ENCODE measurements at places on chromosomes 2 and 18.

DNA sequence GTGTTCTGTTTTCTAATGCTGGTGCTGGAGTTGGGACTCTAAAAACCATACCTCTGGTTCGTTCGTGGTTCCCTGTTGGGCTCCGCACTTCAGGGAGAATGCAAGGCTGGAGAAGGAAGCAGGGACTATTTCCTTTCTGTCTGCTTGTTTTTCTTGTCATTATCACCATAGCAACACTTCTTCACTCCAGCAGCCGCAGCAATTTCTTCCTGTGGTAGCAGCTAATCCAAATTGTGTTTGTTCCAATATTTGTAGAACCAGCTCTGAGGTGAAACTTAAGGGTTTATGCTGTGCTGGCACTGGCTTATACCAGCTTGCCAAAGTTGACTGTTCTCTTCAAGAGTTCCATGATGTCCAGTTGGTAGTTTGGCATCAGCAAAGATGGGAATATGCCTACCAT lies 301.4 kb upstream of the SYT4 start:
- DNase-seq: no peak

DNA sequence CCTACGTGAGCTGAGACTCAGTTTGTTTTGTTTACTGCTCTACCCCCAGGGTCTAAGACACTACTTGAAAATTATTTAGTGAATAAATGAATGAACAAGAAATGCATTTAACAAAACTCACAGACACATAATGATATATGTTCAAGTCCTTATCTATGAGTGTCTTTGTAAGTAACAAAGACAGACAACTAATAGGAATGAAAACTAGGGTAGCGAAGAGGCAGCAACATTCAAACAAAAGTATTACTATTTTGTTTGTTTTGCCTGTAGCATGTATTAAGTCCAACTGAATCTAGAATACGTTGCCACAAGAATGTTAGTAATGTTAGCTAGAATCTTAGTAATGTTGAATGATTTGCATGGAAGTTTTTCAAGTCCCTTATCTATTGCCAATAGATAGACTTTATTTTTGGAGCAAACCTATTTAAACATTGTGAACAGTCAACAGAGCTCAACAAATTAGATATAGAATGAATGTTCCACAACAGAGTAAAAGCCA lies 144.8 kb upstream of the VWC2L start:
- DNase-seq: no peak

DNA sequence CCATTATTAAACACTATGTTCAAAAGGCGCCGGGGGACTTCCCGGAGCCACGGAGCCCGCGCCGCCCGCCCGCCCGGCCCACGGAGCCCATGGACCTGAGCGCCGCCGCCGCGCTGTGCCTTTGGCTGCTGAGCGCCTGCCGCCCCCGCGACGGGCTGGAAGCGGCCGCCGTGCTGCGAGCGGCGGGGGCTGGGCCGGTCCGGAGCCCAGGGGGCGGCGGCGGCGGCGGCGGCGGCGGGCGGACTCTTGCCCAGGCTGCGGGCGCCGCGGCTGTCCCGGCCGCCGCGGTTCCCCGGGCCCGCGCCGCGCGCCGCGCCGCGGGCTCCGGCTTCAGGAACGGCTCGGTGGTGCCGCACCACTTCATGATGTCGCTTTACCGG lies 197 bp downstream of the GDF7 start:
- no peak for DNase-seq

GRCh38 chr2:216312441-216312840 lies 59.8 kb downstream of the MARCHF4 start:
- DNase-seq: no peak

DNA sequence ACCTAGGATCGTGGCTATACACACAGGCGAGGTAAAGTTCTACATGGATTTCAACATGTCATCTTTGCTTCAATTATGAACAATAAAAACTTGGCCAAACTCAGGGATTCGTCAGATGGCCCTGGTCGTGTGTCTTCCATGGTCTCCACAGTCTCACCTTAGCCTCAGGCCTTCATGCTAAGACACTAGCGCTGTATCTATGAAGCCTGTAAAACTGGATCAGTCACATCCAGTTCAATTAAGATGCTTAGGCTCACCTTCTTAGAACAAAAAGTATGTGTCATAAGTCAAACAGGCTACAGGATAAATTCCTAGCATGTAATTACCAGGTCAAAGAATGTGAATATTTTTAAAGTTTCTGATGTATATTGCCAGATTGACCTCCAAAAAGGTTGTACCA lies 113.7 kb upstream of the NRP2 start:
- no peak for DNase-seq

GRCh38 chr2:62938126-62938525 lies 112.5 kb upstream of the OTX1 start:
- DNase-seq: no peak

- no peak for DNase-seq
Observed at GRCh38 chr2:72423756-72424155, 276.1 kb upstream of the CYP26B1 start.

- DNase-seq: no peak
Observed at GRCh38 chr18:50151926-50152325, 43.0 kb downstream of the MYO5B start.

DNA sequence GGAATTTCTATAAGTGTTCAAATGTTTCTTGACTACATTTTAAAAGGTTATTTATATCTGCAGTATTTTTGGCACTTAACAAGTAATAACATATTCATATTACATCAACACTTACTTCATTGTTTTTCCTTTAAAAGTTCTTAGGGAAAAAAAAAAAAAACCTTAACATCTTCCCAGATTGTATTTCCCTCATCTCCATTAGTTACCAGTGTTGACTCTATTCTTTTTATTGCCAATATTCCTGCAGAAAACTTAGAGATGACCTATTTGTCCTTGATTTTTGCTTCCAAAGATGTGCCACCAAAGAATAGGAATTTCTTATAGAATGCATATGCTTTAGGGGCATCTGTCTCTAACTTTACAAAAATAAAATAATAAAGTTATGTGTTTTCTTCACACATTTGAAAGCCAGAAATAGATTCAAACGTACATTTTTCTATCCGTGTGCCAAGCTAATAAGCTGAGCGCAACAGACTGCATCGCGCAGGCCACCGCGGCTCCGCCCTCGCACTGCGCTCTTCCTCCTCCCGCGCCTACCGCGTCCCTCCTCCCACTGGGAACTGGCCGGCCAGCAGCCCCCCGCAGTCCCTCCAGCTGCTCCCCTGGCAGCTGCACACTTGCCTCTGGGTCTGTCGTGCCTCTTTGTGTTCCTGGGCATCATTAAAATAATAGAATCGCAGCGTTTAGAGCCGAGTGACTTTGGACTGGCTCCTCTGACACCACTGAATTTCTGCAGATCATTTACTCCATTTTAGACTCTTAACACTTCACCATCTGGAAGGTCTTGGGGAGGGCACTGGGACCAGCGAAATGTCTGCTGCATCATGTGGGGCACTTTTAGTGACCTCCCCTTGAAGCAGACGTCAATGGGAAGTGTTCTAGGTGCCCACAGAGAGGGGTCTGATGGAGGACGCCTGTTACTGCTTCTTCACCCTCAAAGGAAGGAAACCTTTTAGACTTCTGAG lies 21.2 kb upstream of the NAB1 start:
- no peak for DNase-seq

DNA sequence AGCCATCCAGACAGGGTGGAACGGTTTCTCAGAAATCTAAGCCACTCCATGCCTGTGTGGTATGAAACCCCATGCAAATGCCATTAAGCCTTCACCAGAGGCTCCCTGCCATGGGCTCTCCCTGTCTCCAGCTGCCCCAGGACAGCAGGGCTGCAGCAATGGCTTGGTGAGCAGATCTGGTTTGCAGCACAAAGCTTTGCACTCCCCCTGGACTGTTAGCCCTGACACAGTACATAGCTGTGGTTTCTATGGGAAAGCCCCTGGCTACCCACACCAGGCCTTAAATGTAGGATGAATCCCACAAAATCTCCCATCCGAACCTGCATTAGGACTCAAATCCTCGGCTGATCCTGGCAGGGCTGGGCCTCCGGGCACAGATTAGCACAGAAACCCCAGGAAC lies 291.6 kb downstream of the TNS1 start:
- no peak for DNase-seq

GRCh38 chr2:37343537-37344434 lies 644 bp upstream of the QPCT start:
- DNase-seq: no peak

DNA sequence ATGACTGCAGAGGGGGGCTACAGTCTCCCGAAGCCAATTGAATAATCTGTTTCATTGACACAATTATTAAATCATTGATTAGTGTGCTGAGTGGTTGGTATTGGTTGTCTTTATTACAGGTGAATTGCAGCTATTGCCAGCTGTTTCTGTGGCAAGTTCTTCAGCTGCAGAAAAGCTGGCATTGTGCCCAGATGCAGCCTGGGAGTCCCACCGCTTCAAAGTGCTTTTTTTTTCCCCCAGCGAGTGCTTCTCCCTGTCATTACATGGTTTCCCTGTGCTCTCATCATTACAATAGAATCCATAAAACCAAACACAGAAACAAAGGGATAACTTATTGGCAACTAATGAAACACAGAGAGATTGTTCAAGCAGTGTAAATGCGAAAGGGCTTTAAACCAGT lies 164.7 kb downstream of the GRB14 start:
- DNase-seq: peak; percentile 49

DNA sequence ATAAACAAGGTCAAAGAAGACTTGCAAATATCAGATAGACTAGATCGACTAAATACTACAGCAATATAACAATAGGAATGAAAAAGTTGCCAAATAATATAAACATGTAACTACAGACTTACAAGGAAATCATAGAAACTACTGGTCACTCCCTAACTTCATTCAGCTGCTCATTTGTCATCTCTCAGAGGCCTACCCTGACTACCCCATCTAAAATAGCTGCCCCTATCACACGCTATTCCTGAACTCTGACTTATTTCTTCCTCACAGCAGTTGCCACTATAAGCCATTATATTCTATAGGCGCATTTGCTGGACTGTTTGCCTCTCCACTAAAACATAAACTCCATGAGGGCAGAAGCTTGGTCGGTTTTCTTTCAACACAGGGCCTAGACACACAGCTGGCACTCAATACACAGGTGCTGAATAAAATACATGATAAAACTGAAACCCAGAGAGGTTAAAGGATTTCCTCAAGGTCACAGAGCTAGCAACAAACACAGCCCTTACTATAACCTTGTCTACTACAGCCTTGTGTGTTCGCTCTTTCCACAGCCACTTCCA lies 1.8 kb downstream of the STRN start:
- no peak for DNase-seq

DNA sequence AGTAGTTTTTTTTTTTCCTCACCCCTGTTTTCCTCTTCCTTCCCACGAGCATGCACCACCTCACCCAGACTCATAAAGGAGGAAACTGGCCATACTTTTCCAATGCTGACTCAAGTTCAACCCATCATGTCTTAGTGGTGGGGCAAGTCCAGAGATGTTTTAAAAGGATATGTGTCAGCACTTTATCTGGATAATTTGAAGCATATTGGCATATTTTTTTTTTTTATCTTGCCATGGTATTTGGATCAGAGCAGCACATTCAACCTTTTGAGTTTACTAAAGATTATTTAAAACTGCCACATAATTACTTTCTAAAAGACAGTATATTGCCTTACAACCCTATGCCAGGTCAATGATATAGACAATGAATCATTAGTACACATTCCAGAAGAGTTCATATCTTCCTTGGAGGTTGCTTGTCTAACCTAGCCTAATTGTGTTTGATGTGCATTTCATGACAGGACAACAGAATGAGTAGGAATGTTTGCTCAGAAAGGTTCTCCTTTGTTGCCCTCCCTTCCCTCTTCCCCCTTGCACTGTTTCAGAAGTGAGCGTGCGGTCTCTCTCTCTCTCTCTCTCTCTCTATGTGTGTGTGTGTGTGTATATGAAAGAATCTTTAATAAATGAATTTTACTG lies 950.7 kb upstream of the FAM98A start:
- no peak for DNase-seq

- DNase-seq: no peak
Observed at GRCh38 chr2:170139276-170139967, 38.5 kb upstream of the MYO3B start.

- DNase-seq: no peak
Observed at GRCh38 chr2:203492965-203493364, 42.1 kb downstream of the RAPH1 start.

GRCh38 chr2:234330902-234331301 lies 166.0 kb downstream of the ARL4C start:
- no peak for DNase-seq

Data from NCI-H187 (cell line).